Endothelial cell of umbilical vein (primary cell): ENCODE measurements at places on chromosomes 1 and 21.

DNA sequence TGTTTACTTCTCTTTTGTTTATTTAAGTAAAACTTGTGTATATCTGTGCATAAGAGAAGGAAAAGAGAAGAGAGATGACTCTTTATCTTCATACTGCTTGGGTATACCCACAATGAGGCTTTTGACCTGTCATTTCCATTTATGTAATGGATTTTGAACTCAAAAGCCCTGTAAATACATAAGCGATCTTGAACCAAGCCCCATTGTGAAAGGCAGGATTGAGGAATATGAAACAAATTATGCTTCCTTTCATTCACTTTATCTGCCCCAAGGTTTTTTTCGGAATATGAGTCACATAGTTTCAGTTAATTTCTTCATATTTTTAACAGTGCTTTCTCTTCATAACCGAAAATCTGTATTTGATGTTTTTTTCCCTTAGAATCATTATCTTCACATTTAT, 21.4 kb downstream of the CNST start:
- DNase-seq = peak; percentile 84

GRCh38 chr1:185808631-185809030, 74.4 kb downstream of the HMCN1 start:
- peak; percentile 54 for DNase-seq

DNA sequence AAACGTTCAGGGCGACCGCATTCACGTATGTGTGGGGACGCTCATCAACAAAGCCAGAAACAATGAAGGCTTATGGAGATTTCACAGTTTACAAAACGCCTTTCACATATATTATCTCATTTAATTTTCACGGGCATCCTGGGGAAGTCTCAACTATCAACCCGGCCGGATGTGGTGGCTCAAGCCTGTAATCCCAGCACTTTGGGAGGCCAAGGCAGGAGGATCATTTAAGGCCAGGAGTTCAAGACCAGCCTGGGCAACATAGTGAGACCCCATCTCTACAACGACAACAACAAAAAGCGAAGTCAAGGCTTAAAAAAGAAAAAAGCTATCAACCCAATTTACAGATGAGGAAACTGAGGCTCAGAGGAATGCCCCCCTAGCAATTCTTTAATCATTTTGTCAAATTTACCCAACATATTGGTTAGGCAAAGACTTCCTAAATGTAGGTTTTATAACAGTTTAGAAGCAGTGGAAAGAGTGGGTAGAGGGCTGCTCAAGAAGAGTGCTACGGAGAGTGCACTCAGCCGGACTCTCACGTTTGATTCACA, 28.3 kb downstream of the SLC66A1 start:
- DNase-seq = no peak

DNA sequence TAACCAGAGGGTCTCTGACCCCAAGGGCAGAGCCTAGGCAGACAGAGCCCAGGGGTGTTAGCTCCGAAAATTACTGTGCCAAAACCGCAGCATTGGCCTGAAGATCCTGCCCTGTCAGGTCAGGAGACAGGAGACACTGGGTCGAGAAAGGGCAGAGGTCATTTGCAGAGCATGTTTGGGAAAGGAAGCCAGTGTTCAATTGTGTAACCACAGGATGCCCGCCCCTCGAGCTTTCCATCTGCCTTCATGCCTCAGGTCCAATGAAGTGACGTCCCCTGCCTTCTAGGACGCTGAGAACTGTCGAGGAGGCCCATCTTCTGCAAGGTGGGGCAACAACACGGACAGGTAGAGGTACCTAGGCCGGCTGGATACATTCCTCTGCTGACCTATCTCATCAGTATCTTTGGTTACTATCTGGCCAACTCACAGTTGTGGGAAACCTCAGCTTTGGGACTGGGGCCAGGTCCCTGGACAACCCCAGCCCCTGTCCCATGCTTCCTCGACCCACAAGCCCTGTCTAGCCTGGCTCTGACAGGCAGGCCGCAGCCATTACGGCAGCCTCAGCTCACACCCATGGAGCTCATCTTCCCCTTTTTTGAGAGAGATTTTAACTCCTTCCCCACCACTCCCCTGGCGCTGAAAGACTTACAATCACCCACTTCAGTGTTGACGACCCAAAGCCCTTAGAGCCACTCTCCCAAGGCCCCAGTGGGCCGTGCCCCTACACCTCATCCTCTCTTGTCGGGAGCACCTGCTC, 1.3 kb downstream of the ARL8A start:
- peak; percentile 14 for DNase-seq

DNA sequence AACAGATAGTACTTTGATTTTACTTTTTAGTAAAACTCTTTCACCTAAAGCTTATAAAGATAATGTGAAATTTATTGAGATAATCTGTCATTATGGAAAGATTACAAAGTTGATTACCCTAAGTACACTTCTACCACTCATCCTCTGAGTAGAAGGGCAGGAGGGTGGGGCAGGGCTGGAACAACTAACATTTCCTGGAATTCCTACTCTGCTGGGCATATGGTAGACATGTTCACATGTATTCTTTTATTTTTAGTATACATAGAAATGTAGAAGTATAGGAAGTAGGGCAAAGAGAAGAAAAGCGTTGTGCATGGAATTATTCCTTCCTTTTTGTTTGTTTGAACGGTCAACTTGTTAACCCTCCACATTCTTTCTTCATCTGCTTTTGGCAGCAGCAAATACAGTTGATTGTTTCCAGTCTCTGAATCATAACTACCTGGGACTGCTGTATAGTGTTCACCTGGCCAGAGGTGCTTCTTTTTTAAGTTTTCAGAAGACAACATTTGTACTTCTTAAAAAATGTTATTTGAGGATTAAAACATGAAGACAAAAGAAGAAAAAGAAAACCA, 85.1 kb downstream of the POU2F1 start:
- peak; percentile 39 for DNase-seq

DNA sequence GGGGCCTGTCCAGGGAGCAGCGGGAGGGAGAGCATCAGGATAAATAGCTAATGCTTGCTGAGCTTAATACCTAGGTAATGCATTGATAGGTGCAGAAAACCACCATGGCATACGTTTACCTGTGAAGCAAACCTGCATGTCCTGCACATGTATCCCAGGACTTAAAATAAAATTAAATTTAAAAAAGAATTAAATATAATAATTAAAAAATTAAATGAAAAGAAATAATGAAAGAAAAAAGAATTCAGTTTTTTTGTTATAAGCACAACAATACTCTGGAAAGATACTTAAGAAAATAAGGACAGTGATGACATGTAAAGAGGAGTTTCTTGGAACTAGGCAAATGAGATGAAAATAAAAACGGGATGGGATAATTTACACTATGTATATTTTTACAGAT, 386.2 kb downstream of the LRRIQ3 start:
- DNase-seq = no peak

GRCh38 chr1:61687901-61688300, 37.0 kb downstream of the TM2D1 start:
- DNase-seq = peak; percentile 7

DNA sequence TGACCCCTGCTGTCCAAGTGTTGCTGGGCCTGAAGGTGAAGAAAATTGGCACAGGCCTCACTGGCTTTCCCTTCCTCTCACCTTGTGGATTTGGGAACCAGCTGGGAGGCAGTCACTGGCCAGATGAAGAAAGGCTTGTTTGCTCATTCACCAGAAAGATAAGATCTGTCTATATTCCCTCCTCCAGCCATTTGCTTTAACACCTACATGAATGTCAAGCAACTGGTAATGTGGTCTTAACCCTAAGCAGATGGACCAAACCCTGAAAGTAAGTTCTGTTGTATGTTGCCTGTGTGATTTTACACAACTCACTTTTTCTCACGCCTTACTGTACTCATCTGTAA, 10.3 kb upstream of the SRRM1 start:
- DNase-seq = no peak

- no peak for DNase-seq
Observed at GRCh38 chr1:110069404-110070281, 829 bp downstream of the ALX3 start.

GRCh38 chr1:218297867-218298266, 12.8 kb downstream of the RRP15 start:
- DNase-seq = no peak

DNA sequence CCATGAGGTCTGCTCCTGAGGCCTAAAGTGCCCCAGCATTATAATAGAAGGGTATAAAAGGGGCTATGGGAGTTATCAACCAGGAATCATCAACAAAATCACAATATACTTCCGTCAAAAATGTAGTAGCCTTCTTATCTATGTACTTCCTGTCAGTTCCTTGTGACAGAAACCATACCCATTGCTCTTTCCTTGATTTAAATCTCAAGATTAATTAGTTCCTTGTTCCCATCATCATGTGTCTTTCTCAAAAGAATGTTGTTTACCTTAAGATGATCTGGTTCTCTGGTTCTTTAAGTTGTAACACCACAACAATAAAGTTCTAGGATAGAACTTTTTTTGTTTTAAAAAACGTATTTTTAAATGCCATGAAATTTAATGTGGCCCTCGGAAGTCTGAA, 833.3 kb downstream of the LTN1 start:
- DNase-seq = no peak

- DNase-seq = no peak
Observed at GRCh38 chr1:72442262-72442661, 159.9 kb upstream of the NEGR1 start.

DNA sequence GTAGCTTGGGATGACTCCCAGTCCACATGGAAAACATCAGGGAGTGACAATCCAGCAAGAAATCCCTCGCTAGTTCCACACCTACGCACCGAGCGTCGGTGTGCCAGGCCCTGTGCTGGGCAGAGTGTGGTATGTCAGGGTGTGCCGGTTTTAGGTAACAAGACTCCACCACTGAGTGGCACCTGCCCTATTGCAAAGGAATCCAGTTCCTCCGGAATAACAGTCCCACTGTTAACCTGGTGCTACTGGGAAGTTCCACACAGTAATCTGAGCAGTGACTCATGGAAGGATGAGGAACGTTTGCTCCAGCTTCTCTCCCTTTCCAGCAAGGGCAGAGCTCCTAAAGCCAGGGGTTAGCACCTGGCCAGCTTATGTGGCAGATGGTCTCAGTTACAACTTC, 14.3 kb downstream of the RNF207 start:
- no peak for DNase-seq

GRCh38 chr1:108897865-108898720, 21.3 kb downstream of the GPSM2 start:
- DNase-seq = peak; percentile 66

DNA sequence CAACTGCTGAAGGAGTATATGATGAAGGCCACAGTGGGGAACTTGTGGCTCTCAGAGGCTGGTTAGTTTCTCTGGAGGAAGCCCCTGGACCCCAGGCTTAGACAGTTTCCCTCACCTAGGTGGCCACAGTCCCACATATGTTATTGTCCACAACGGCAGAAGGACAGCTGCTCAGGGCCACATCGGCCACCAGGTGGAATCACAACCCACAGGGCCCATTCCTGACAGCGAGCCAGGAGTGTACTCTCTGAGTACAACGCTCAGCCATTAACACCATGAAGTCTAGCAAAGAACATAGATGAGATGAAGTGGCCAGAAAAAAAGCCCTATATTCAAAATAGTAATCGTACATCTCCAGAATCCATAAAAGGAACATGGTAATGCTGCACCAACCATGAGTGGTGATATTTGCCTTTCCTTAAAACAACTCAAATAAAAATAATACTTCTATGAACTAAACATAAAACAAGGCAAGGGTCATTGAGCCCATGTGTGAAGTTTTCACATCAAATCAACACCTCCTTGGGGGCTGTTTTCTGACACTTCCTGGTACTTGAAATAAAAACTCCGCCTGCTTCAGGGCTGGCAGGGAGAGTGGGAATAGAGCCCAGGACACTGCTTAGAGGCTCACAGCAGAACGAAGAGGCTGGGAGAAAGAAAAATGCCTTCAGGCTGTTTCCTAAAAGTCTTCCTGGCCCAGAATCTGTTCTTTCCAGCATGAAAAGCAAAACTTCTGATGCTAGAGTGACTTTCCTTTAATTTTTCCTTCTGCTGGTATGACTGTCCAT, 383.3 kb downstream of the HHAT start:
- no peak for DNase-seq

- DNase-seq = no peak
Observed at GRCh38 chr1:188594542-188595235, 1765.9 kb downstream of the PLA2G4A start.

DNA sequence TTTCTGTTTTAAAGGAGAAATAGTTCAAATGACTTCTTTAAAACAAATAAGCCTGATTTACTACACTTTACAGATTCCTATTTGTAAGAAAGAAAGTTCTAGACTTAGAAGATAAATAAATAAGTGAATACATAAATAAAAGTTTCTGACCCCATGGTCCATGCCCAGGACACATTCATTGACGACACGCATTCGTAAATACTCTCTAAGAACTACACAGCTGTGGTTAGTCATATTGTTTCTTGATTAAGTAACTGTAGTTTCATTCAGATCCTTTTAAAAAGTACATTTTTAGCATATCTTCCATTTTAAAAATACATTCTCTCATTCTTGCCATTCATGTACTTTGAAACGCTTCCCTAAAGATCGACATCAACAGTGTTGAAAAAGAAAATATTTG, 497.4 kb downstream of the SETD4 start:
- DNase-seq = no peak

DNA sequence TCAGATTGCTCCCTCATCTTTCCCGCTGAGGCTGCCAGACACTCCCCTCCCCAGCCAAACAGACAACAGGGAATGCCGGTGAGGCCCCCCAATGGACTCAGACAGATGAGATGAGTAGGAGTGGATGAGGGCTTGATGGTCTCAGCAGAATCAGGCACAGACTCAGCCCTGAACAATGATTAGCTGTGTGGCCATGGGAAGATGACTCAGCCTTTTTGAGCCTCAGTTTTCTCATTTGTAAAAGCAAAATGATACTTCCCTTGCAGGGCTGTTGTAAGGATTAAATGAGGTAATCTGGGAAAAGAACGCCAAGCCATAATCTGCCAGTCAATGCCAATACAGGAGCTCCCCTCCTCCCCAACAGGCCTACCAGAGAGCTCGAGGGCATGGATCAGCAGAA, 12.4 kb downstream of the C1orf198 start:
- DNase-seq = no peak

- peak; percentile 41 for DNase-seq
Observed at GRCh38 chr1:175072099-175072951, 4.7 kb downstream of the TNN start.

DNA sequence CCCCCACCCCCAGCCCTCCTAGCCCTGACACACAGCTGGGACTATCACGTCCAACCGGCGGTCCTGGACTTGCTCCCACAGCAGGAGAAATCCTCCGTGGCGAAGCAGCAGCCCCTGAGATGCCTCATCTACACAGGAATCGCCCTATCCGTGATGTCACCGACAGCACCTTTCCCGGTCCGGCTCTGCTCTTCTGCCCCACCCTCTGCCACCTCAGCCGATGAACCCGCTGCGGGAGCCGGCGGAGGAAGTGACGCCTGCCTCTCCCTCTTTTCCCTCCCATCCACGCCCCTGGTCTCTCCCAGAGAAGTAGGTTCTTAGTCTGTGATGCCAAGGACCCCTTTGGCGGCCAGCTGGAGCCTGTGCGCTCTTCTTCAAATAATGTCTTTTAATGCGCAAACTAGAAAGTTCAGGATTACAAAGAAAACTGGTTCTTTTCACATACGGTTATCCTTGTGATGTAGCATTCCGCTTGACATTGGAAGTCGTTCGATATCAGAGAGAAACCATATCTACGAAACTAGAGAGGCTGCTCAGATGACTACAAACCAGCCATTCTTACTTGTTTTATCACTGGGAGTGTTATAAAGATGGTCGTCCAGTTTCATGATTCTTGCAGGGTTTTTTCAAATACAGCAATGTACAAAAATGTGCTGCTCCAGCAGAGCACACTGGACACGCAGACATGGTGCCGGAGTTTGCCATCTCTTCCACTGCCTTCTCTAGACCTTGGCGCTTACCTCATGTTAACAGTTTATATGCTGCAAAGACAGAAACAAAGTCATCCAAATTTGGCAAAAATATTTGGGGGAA, 120.3 kb downstream of the PPIAL4G start:
- no peak for DNase-seq
